HFFc6 (cell line): ENCODE measurements at places on chromosomes 16 and 17.

GRCh38 chr17:81899514-81900166 is 2.4 kb upstream of the NPB start:
- H3K27ac ChIP-seq: peak overlapping the region; percentile 92
- H3K4me1 ChIP-seq: peaks cover 26% of the 10 kb centered on the region
- H3K4me3 ChIP-seq: no peak overlapping the region
- peaks cover 17% of the 10 kb centered on the region for H3K36me3 ChIP-seq
- peaks cover 7% of the 10 kb centered on the region for H3K27me3 ChIP-seq

GRCh38 chr16:27636453-27637240 is 86.7 kb downstream of the KATNIP start:
- H3K27me3 ChIP-seq: no peaks in the 10 kb centered on the region
- no peak for DNase-seq
- H3K27ac ChIP-seq: no peak overlapping the region
- H3K4me3 ChIP-seq: no peak overlapping the region

DNA sequence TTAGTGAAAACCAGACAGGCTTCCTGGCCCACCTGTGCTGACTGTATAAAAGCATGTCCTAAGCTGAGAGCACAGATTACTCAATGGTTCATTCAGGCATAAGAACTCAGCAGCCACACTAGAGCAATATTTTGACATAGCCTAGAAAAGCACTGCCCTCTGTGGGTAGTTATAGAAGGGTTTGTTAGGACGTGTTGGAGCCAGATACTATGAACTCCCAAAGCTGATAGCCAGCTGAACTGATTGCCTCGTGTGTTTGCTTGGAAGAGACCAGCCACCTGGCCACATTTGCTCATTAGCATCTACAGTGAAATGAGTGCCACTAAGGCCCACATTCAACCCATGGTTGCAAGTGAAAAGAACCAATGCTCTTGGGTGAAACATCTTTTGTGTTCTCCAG is 30.8 kb upstream of the ABCA5 start:
- DNase-seq: no peak
- peaks cover 4% of the 10 kb centered on the region for H3K27me3 ChIP-seq
- H3K36me3 ChIP-seq: no peaks in the 10 kb centered on the region
- no peak overlapping the region for H3K4me3 ChIP-seq
- no peaks in the 10 kb centered on the region for H3K4me1 ChIP-seq

DNA sequence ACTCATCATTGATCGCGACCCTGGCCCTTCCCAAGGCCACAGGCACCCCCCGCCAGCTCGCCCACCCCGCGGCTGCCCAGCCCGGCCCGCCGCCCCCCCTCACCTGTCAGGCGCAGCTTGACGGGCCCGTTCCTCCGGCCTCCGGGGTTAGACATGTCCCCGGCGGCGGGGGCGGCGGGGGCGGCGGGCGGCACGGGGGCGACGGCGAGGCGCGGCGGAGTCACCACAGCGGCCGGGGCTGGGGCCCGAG is 456 bp downstream of the SMURF2 start:
- H3K27me3 ChIP-seq: peaks cover 3% of the 10 kb centered on the region; the same call in 1 of the 2 replicates
- H3K27ac ChIP-seq: peak overlapping the region; percentile 97
- peak overlapping the region; percentile 100 for H3K4me3 ChIP-seq
- DNase-seq: no peak

- H3K4me3 ChIP-seq: no peak overlapping the region; the same call in 1 of the 2 replicates
- H3K27me3 ChIP-seq: peaks cover 28% of the 10 kb centered on the region
- H3K4me1 ChIP-seq: peaks cover 55% of the 10 kb centered on the region
Observed at GRCh38 chr17:40461732-40462342, 18.6 kb downstream of the IGFBP4 start.

- DNase-seq: no peak
- H3K27me3 ChIP-seq: peaks cover 23% of the 10 kb centered on the region
- H3K36me3 ChIP-seq: no peaks in the 10 kb centered on the region
- no peaks in the 10 kb centered on the region for H3K4me1 ChIP-seq
- H3K4me3 ChIP-seq: no peak overlapping the region
Observed at GRCh38 chr16:82181461-82182185, 11.6 kb upstream of the MPHOSPH6 start.

- H3K36me3 ChIP-seq: peaks cover 43% of the 10 kb centered on the region
- no peak overlapping the region for H3K4me3 ChIP-seq
- no peak overlapping the region for H3K27ac ChIP-seq
Observed at GRCh38 chr17:7225711-7226331, 6.1 kb downstream of the ACADVL start.
